ENCODE measurements at places on chromosomes 2 and 18.

GRCh38 chr2:129178356-129178755 is 801.1 kb upstream of the RAB6C start:
- DNase-seq, result no peak

DNA sequence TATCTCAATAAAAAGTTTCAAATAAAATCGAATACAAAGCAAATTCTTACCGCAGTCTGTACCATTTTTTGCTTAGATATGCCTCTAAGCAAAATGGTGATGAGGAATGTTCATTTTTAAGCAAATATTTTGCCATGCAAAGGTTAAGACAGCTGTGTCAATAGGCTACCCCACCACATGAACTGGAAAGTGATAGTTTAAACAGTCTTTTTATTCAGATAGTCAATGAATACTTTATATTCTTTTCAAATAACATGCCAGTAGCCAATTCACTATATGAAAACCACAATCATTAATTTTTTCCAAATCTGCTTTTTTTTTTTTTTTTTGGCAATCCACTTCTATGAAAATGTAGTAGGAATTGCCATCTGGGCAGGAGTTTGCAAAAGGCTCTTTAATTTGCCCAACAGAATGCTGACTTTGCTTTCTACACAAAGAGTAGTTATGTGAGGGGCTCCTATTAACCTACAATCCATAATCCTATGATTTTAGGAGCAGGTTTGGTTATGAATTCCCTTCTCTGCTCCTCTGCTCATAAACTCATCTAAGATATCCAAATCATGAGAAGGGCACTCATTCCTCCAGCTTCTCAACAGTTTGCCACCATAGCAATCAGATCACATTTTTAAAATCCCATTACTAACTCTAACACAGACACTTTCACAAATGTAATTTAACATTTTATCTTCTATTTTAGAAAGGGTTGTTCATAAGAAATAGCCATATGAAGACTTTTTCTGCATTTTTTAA is 69.2 kb downstream of the SLC40A1 start:
- DNase-seq, result no peak

GRCh38 chr2:70757966-70758365 is 10.0 kb downstream of the ADD2 start:
- DNase-seq, result no peak

DNA sequence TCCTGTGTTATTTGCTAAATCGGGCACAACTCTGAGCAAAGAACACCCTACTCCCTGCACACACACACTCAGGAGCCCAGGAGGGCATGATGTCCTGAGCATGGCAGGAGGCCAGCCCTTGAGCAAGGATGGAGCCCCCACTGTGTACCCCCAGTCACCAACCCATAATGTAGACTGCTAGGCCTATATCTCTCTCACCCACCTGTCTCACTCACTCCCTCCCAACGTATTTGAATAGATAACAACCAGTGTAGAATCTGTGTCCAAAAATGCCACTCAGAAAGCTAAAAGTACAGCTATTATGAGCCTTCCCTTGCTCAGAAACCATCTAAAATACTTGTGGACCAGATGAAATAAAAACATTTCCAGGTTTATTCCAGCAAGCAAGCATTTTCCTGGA is 29.3 kb downstream of the MERTK start:
- no peak for DNase-seq

GRCh38 chr2:23513245-23513871 is 128.4 kb downstream of the KLHL29 start:
- no peak for DNase-seq

Data from left renal cortex interstitium (tissue), 4 donors.